Ascending aorta (tissue), 2 donors: ENCODE measurements at places on chromosomes 16 and 17. TPM values are rescaled to one million over a fixed set of nuclear protein-coding genes. Genes with fewer than 3 reads are reported as not detected.

- no peak for DNase-seq
- H3K4me3 ChIP-seq = no peak overlapping the region
- H3K4me1 ChIP-seq = no peaks in the 10 kb centered on the region
- H3K36me3 ChIP-seq = no peaks in the 10 kb centered on the region
These were observed 11.4 kb downstream of the HS3ST6 start for GRCh38 chr16:1906846-1907165.

- peak within 1 kb of the TSS; percentile 94 for H3K4me3 ChIP-seq
- H3K27me3 ChIP-seq = no peaks in the 10 kb centered on the region
- DNase-seq = peak; percentile 64
- H3K4me1 ChIP-seq = peaks cover 21% of the 10 kb centered on the region
- H3K27ac ChIP-seq = peak within 1 kb of the TSS; percentile 81
- H3K36me3 ChIP-seq = no peaks in the 10 kb centered on the region
These were observed at the start of the genes CTU2 and RNF166 for GRCh38 chr16:88706229-88706964. Gene CTU2, plus strand, starts transcription at chr16:88706503. Its CDS starts 28 bp downstream, at chr16:88706531. Gene RNF166, minus strand, starts transcription at chr16:88706408. Its CDS starts 83 bp downstream, at chr16:88706325.

- no peaks in the 10 kb centered on the region for H3K27me3 ChIP-seq
- H3K4me1 ChIP-seq = no peaks in the 10 kb centered on the region
- H3K4me3 ChIP-seq = no peak overlapping the region
- no peaks in the 10 kb centered on the region for H3K36me3 ChIP-seq
These were observed 62.6 kb downstream of the IRX5 start for GRCh38 chr16:54993106-54993895.

BAIAP3 gene
- 0.64 TPM for total RNA-seq

GRCh38 chr16:58034128-58034685, 8.7 kb downstream of the MMP15 start:
- H3K27me3 ChIP-seq = no peaks in the 10 kb centered on the region
- no peaks in the 10 kb centered on the region for H3K36me3 ChIP-seq
- H3K4me1 ChIP-seq = no peaks in the 10 kb centered on the region
- no peak overlapping the region for H3K4me3 ChIP-seq
- H3K27ac ChIP-seq = no peak overlapping the region

KRT9 gene
- not detected for total RNA-seq

CHMP6 gene
- 32.1 TPM for total RNA-seq

KLHL10 gene
- not detected for total RNA-seq

DNA sequence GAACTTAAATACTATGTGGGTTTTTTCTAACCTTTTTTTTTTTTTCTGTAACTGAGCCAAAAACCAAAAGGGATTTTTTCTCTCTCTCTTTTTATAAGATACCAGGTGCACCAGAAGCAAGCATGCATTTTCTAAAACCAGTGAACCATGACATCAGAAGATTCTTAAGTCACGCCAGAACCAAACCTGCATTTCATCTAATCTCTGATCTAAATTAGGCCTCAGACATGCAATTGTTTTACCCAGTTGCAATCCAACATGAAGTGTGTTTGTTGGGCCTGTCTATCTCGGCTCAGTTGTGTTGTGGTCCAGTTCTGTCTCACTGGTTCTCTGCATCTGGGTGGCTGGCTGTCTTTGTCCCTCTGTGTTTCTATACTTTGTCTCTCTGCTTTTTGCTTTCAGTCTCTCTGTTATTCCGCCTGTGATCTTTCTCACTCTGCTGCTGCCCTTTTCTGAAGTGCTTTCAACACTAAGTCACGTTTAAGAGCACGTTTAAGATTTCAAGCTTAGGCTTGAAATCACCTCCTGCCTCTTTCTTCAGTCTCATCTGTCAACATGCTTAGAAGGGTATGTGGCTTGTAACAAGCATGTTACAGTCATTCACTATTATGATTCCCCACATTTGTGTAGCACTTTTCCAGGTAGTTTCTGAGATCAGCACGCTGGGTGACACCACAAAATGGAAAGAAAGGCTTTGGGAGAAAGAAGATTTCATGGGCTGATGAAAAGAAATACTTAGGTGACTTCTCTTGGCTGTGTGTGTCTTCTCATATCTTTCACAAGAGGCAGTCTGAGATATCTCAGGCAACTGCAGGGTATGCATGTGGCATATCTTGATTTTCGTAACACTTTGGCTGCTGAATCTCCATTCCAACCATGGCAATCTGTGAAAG, 488.9 kb downstream of the SHISA9 start:
- H3K4me3 ChIP-seq = no peak overlapping the region
- no peaks in the 10 kb centered on the region for H3K4me1 ChIP-seq
- no peak for DNase-seq
- H3K27me3 ChIP-seq = no peaks in the 10 kb centered on the region
- no peak overlapping the region for H3K27ac ChIP-seq

DNA sequence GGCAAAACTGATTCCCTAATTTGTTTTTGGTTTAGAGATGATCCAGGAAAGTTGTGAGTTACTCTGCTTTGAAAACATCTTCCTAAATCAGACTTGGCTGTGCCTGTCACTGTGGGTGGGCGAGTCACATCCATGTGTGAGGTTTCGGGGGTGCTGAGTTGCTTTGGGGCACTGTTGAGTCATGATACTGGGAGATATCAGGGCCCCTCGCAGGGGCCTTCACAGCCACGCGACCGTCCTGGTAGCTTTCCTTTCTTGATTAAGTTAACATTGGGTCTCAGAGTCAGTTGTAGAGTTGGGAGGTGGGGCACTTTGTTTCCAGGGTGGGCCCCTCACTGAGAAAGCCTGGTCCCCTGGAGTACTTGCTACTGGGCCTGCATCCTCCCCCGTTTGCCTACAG, 58.3 kb upstream of the LGALS9 start:
- no peaks in the 10 kb centered on the region for H3K36me3 ChIP-seq
- no peak overlapping the region for H3K27ac ChIP-seq
- DNase-seq = no peak
- H3K27me3 ChIP-seq = no peaks in the 10 kb centered on the region

GRCh38 chr17:42843358-42843934, 934 bp upstream of the AOC2 start:
- no peak overlapping the region for H3K4me3 ChIP-seq
- no peak for DNase-seq
- H3K27me3 ChIP-seq = no peaks in the 10 kb centered on the region
- H3K36me3 ChIP-seq = peaks cover 68% of the 10 kb centered on the region
- H3K27ac ChIP-seq = no peak overlapping the region
- H3K4me1 ChIP-seq = no peaks in the 10 kb centered on the region

USP31 gene
- total RNA-seq = 6.2 TPM

GRCh38 chr16:88370365-88370764, 12.4 kb upstream of the ZNF469 start:
- no peak overlapping the region for H3K4me3 ChIP-seq
- H3K4me1 ChIP-seq = no peaks in the 10 kb centered on the region
- H3K36me3 ChIP-seq = no peaks in the 10 kb centered on the region
- H3K27ac ChIP-seq = no peak overlapping the region

- peak within 1 kb of the TSS; percentile 39 for H3K4me3 ChIP-seq
- no peak for DNase-seq
- peaks cover 16% of the 10 kb centered on the region for H3K36me3 ChIP-seq
These were observed at the start of gene SYNGR3 for GRCh38 chr16:1989209-1990100. Gene SYNGR3, plus strand, starts transcription at chr16:1989970. Its CDS starts 133 bp downstream, at chr16:1990103.

- no peak for DNase-seq
- no peaks in the 10 kb centered on the region for H3K27me3 ChIP-seq
- no peak overlapping the region for H3K27ac ChIP-seq
- H3K4me3 ChIP-seq = no peak overlapping the region
- no peaks in the 10 kb centered on the region for H3K4me1 ChIP-seq
These were observed 11.6 kb downstream of the TRPV2 start for GRCh38 chr17:16427020-16427419.

- no peaks in the 10 kb centered on the region for H3K27me3 ChIP-seq
- no peak for DNase-seq
- no peaks in the 10 kb centered on the region for H3K36me3 ChIP-seq
These were observed 7.1 kb downstream of the MINK1 start for GRCh38 chr17:4839965-4840892.

DNA sequence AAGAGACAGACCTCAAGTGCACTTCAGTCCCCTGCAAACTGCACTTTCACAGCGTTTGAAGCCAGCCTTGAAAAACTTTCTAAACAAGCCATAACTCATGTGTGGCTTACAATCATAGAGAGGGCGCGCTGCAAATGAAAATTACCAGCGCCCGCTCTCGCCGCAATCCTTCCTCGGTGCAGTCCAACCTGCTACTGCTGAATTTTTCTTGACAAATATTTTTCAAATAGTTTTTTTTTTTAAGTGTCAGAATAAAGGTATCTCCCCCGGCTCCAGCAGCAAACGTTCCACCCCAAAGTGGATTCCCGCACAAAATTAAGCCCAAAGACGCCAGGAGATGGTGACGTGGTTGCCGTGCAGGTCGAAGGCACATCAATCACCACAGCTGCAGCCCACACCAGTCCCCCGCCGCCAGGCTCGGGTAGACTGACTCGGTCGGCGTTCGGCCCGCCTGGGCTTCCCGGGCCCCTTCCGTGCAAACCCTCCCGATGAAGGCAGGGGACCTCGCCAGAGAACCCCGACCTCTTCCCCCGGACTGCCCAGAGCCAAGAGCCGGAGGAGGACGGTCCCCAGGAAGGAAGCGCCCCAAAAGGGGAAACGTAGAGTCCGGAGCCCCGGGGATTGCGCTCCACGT, 630 bp downstream of the GRB2 start:
- no peaks in the 10 kb centered on the region for H3K27me3 ChIP-seq
- H3K36me3 ChIP-seq = no peaks in the 10 kb centered on the region
- H3K27ac ChIP-seq = peak overlapping the region; percentile 84
- H3K4me3 ChIP-seq = peak overlapping the region; percentile 70
- H3K4me1 ChIP-seq = peaks cover 12% of the 10 kb centered on the region
- DNase-seq = peak; percentile 71

- H3K36me3 ChIP-seq = no peaks in the 10 kb centered on the region
- no peak for DNase-seq
- no peaks in the 10 kb centered on the region for H3K27me3 ChIP-seq
- no peak overlapping the region for H3K27ac ChIP-seq
These were observed 360.9 kb downstream of the GRIN2A start for GRCh38 chr16:9821331-9821730.

NKD1 gene
- 33.2 TPM for total RNA-seq

SPATA22 gene
- not detected for total RNA-seq

ABCC3 gene
- total RNA-seq = 30.2 TPM

DNA sequence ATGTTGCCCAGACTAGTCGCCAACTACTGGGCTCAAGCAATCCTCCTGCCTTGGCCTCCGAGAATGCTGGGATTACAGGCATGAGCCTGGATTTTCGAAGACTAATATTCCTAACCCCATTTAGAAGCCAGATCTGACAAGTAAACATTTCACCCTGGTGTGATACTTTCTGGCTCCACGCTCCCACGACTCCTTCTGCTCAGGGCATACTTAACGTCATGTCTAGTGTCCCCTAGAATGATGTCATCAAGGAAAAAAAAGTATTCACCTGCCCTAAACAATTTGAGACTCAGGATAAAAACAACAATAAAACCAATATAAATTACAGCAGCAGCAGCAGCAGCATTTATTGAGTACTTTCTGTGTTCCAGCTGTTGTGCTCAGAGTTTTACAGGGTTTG, 13.2 kb downstream of the ITGB3 start:
- H3K36me3 ChIP-seq = no peaks in the 10 kb centered on the region
- no peak for DNase-seq
- no peaks in the 10 kb centered on the region for H3K27me3 ChIP-seq
- H3K4me1 ChIP-seq = peaks cover 10% of the 10 kb centered on the region
- no peak overlapping the region for H3K4me3 ChIP-seq
- H3K27ac ChIP-seq = peak overlapping the region; percentile 97

DNA sequence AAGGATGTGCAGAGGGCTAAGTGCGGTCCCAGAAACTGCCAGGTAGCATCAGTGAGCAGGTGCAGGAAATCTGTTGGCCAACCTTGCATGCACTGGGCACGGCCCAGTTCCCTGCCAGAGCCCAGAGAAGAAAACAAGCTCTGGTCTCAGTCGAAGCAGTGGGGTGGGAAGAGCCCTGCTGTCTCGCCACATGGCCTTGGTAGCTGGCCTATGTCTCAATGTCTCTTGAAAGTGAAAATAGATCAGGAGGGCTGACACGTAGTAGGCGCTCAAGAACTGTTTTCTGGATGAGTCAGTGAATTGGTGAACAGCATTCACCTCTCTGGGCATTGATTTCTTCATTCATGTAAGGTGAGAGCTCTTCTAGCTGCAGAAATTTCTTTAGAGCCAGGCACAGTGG, 90.4 kb downstream of the MARF1 start:
- no peaks in the 10 kb centered on the region for H3K4me1 ChIP-seq
- no peak overlapping the region for H3K4me3 ChIP-seq
- no peak overlapping the region for H3K27ac ChIP-seq
- H3K36me3 ChIP-seq = no peaks in the 10 kb centered on the region

DNA sequence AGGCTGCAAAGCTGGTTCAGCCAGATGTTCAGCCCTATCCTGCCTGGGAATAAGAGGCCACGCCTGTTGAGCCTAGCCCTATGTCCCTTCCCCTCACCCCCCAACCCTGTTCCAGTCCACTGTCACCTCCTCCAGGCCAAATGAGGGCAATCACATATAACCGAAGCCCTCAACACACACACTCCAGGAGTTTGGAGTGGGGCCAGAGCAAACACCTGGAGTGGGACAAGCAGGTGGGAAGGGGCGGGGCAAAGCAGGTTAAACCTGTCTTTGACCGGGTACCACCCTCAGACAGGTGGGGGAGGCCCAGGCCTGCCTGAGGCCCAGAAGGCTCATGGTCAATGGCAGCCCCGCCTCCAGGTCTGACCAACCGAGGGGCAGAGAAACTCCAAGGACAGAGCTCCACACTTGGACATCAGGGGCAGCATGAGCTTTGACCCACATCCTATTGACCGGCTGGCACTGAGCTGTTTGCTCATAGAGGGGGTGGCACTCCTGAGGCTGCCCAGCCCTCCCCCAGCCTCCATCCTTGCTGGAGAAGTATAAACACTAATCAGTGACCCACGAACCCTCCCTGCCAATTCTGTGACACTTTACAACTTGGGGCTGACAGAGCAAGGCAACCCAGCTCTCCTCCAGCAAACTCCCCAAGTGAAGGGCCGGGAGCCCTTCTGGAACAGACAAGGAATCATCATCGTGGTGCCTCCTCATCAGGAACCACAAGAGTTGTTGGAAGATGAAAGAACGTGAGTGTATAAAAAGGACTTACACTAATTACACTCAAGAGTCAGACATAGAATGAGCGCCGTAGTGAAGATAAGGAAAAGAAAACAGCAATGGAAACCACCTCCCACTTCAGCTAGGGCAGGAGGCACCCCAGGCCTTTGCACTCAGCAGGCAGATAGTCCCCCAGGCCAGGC, 1.5 kb downstream of the ESRP2 start:
- H3K4me3 ChIP-seq = no peak overlapping the region
- peak; percentile 66 for DNase-seq
- H3K27ac ChIP-seq = peak overlapping the region; percentile 19
- peaks cover 11% of the 10 kb centered on the region for H3K4me1 ChIP-seq
- no peaks in the 10 kb centered on the region for H3K27me3 ChIP-seq

DNA sequence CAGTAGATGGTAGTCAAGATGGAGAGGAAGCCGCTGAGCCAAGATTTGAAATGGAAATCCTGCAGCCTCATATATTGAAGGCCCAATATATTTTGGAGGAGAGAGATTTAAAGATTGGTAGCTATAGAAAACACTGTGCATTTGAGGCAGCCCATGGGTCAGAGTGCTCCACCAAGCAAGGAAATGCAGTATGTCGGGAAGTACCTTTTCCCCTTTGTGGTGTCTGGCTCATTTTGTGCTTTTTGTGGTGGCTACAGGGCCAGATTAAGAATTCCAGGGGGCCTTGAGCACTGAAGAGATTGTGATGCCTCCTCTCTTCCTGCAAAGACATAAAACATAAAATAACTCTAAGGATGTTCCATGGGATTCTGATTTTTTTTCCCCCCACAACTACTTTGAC, 39.6 kb downstream of the CDRT15 start:
- H3K4me3 ChIP-seq = no peak overlapping the region
- no peaks in the 10 kb centered on the region for H3K4me1 ChIP-seq
- no peaks in the 10 kb centered on the region for H3K27me3 ChIP-seq
- H3K36me3 ChIP-seq = no peaks in the 10 kb centered on the region
- DNase-seq = no peak

- no peak for DNase-seq
- H3K36me3 ChIP-seq = no peaks in the 10 kb centered on the region
- no peak overlapping the region for H3K4me3 ChIP-seq
These were observed 8.1 kb downstream of the CIBAR2 start for GRCh38 chr16:85104147-85104546.
